ENCODE measurements at places on chromosomes 12 and 14.

DNA sequence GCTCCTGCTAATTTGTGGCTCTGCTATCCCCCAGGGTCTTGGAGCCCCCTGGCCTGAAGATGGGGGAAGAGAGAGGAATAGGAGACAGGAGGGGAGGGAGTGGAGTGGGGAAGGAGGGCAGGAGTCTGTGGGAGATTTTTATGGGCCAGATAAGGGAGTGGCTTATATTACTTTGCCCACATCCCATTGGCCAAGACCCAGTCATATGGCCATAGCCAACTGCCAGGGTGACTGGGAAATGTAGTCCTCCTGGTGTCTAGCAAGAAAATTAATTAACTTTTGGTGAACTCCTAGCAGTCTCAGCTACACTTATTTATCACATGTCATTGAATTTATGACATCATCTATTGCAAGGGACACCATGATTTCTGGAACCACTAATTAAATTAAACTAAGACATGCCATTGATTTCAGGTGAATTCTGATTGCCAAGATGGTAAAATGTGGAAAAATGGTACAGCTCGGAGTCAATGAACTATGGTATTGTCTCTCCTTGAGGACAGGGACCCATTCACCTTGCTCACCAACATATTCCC, 50.3 kb downstream of the ESRRB start:
- DNase-seq = no peak

- DNase-seq = no peak
These were observed 219.7 kb upstream of the BTG1 start for GRCh38 chr12:92365333-92365732.

DNA sequence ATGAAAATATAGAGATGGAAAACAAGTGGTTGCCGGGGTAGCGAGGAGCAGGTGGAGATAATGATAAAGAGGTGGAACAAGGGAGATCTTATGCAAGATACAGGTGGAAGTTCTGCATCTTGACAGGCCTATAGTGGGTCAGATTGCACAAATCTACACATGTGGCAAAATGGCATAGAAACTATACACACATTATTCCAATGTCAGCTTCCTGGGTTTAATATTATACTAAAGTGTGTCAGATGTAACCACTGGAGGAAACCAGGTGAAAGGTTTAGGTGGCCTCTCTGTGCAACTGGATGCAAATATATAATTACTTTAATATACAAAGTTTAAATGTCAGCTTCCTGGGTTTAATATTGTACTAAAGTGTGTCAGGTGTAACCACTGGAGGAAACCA, 1.1 kb downstream of the SLC38A4 start:
- no peak for DNase-seq

- DNase-seq = no peak
These were observed 525.3 kb upstream of the NOVA1 start for GRCh38 chr14:27123162-27123561.

DNA sequence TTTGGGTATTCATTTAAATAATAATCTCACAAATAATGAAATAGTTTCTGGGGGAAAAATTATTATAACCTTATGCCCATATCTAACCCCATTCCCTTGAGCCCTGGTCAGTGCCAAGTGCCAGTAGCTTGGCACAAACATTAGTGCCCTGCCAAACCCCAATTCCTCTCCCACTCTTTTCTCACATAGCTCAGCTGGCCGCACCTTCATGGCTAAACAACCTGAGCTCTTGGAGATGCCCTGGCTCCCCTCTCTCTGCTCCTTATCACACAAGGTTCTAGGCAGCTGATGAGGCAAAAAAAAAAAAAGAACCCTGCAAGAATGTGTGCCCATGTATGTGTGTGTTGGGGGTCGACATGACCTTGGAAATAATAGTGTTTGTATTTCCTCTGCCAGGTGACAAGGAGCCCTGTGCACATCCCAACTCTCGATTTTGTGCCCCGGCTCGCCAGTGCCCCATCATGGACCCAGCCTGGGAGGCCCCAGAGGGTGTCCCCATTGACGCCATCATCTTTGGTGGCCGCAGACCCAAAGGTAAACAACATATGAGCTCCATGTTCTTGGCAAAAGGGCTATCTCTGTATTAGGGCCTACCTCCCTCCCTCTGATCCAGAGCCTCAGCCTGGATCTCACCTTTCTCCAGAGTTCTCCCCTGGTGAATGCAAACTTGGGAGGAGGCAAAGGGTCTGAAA, 8.4 kb downstream of the PCK2 start:
- DNase-seq = no peak

DNA sequence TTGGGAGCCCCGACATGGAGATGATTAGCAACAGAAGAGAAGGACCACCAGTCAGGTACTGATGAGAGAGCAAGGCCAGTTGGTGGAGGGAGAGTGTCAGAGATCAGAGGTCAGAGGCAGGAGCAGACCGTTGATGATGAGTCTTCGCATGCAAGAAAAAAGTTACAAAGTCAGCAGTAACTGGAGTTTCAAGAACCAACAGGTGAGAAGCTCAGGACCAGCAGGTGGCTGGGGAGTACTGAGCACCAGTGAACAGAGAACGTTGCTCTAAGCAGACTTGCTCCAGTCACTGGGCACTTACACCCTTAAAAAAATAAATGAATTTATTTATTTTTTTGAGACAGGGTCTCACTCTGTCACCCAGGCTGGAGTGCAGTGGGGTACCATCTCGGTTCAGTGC, 44.5 kb upstream of the KCNA1 start:
- no peak for DNase-seq

DNA sequence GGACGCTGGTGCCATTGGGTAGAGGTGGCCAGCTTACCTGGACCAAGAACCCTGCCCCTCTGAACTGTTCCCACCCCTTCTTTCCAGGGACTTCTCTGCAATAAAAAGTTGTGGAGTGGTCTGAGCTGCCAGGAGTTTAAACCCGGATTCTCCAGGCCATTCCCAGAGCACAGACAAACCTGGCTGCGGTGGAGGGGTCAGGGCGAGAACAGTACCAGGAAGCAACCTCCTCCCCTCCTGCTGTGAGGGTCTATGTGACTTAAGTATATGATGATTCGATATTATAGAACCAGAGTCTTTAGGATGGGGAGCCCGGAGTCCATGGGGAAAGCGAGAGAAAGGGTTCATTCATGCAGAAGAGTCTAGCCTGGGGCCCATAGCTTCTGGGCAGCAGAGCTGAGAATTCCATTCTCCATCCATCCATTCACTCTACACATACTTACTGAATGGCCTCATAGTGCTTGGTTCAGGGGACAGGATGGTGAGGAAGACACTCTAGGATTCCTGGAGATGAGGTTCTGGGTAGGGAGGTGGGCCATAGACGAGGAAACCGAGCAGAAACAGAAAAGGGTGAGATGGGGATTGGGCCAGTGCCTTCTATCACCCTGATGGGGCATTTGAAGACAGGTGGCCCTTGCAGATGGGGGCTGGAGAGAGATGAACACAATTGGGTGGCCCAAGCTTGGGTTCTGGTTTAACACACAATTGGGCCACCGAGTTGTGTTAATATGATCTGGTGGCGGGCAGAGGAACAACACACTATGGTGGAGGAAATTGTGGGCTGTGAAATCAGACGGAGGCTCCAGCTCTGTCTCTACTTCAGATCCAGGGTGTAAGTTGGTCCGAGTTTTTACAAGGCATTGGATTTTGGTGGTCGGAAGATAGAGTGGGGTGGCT, 5.2 kb downstream of the KRT86 start:
- no peak for DNase-seq

DNA sequence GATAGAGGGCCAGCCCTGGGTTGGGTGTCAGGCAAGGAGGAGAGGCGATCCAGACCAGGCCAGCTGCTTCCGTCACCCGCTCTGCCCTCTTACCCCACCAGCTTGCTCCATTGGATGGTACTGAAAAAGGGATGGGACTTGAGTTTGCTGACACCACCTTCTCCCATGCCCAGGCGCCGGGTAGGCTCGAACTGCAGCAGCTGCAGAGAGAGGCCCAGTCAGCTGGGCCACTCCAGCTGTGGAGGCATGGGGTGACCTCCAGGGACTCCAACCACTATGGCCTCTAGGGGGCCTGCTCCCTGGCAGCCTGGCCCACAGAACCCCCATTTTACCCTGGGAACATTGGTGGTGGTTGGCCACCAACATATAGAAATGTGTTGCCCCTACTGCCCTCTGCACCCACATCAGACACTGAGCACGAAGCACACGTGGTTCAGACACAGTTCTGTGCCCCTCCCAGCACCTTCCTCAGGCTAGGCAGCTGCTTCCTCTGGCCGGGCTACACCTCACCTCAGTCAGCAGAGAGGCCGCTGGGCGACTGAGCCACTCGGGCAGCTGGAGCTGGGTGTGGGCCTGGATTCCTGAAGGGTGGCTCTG, 16.0 kb downstream of the RPS6KL1 start:
- no peak for DNase-seq

GRCh38 chr14:71591231-71591630, 341.0 kb upstream of the RGS6 start:
- DNase-seq = no peak

- DNase-seq = no peak
These were observed 16.9 kb downstream of the LTBP2 start for GRCh38 chr14:74595006-74595735.
